ENCODE measurements at places on chromosomes 11 and 22.
A peak's percentile ranks its signal among the peaks of the same experiment; 100 is the strongest.

DNA sequence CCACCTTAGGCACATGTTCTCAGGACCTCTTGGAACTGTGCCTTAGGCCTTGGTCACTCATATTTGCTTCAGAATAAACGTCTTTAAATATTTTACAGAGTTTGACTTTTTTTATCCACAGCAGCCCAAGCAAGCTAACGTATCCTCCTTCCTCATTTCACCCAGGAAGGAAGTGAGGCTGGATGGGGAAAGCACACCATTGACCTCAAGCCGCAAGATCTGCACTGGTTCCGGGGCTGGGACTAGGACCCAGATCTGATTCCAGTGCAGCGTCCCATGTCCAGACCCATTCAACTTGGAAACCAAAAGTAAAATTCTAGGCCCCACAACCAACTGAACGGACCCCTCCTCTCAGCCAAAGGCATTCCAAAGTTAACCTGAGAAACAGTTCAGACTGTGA lies 2.4 kb upstream of the LGALS12 start:
- no peak for DNase-seq

- peak; percentile 86 for DNase-seq
Measured at GRCh38 chr22:38755155-38755910, 465 bp downstream of the SUN2 start.

GRCh38 chr11:48167380-48167779 lies 49.2 kb upstream of the OR4B1 start:
- no peak for DNase-seq

DNA sequence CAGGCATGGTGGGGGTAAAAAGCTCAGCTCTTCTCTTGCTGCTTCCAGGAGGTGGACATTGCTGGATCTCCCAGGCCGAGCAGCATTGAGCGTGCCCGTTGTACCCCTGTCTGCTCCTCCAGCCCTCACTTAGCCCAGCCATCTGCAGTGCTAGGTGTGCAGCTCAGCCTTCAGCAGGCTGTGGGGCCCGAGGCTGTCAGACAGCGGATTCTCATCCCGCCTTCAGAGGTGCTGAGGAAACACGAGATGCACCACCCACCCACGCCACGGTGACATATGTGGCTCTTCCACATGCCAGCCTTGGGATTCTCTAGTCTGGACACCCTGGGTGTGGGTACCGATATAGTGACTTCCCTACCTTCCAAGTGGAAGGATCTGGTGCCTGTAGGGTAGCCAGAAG lies 48.9 kb upstream of the NECTIN1 start:
- no peak for DNase-seq

- DNase-seq, result no peak
Measured at GRCh38 chr11:113363406-113363805, 24.2 kb upstream of the ANKK1 start.

DNA sequence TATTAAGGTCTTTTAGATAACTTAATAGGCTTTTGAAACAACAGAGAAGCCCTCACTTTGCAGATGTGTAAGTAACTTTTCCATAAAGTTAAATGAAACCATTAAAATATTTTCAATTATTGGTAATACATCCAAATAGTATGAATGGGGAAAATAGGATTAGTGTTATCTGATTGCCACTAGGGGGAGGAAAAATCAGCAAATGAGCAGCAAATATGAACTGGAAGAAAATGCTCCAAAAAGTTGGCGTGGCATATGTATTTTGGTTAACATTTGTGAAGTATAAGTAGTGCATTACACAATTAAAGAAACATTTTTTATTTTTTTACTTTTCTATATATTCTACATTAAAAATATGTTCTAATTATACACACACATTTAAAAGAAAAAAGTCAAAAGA lies 259.8 kb upstream of the ANO5 start:
- no peak for DNase-seq

DNA sequence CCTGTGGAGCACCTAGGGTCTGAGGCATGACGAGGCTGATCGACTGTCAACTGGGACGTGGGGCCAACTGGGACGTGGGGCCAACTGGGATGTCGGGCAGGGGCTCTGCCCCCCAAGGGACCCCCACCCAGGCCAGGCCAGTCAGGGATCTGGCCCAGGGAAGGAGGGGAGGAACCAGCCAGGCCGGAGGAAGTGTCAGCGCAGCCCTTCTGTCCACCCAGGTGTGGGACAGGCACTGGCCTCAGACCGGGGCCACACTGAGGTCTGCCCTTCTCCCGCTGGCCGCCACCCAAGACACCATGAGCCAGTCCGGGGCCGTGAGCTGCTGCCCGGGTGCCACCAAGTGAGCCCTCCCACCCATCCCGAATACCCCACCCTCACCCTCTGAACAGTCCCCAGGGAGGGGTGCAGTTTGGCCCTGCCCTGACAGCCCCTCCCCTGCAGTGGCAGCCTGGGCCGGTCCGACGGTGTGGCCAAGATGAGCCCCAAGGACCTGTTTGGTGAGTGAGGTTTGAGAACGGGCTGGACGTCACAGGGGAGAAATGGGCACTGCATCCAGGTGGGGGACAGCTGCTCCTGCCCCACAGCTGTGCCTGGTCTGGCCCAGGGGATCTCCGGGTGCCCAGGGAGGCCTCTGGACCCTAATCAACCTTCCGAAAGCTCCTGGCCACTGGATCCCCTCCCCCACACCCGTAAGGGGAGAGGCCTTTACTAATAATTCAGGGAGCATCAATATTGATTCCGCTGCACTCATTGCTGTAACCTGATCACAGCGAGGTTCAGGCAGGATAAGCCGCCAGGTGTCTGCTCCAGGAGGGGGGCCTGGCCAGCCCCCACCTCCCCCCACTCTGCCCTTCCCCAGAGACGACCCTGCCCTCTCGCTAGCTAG lies 3.3 kb downstream of the EPS8L2 start:
- DNase-seq, result peak; percentile 14

DNA sequence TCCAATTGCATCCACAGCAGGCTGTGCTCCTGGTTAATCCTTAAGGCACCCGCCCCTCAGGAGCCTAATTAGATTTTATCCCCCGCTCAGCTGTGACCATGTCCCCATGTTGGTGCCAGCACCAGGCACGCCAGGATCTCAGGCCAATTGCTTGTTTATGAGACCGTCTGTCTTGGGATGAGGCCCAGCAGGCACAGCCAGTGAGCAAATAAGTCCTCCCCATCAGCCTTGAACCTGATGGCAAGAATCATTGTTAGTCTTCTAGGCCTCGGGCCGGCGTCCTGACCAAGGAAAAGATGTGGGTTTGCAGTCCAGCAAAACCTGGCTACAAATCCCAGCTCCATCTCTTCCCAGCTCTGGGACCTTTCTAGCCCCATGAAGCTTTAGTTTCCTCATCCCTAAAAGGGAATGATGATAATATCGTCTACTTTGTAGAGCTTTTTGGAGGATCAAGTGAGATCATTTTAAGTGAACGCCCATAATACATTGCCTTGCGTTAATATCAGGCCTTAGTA lies 57.3 kb downstream of the TP53I11 start:
- no peak for DNase-seq

DNA sequence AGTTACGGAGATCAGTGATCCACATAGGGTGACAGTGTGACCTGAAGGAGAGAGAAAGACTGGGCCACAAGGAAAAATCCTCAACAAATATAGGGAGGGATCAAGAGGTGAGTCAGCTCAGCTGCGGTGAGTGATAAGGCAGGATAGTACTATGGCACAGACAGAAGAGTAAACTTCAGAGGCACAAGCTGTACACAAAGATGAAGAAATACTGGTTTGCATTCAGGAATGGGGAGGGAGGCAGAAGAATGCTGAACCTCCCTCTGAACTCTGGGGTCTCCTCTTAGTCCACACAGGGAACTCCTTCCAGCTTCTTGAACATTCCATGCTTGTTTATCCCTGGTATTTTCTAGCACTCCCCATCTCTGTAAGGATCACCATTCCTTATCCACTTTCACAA lies 162.7 kb downstream of the BARX2 start:
- no peak for DNase-seq

DNA sequence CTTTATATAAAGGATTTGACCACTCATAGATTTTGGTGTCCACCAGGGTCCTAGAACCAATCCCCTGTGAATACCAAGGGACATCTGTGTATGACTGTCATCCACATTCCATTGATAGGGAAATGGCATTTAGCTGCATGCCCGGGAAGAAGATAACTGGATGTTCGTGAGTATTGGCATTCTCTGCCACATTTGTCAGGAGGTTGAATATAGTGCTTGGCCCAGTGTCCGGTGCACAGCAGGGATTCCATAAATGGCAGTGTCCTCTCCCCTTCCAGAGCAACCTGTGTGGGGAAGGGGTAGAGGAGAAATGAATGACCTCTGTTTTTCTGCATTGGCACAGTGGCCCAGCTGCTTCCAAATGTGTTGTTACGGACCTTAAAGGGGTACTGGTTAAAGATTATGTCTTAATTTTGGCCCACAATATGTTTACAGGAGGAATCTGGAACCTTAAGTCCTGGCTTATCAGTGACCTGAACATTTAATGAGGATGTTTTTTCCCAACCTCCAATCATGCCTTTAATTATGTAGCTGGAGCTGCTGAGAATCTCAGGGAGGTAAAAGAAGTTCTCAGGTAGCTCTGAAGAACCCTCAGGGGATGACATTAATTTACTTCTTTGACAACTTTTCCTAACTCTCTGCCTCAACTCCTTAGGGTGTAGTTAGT lies 33.6 kb upstream of the OR4B1 start:
- no peak for DNase-seq

DNA sequence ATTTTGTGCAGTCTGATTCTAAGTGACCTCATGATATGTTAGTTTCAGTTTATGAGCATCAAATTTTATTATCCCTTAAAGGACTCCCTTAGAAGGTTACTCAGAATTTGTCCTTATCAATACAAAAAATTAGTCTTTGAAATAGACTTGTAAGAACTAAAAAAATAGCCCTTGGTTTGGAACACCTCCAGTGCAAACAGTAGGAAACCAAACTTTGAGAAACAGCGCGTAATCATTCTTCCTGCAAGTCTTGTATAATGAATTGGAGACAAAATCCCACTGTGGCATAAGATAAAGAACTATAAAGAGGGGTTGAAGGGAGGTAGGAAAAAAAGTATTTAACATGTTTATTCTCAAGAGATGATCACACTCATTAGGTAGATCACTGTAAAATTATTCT lies 10.8 kb upstream of the MSANTD4 start:
- no peak for DNase-seq

- no peak for DNase-seq
Measured at GRCh38 chr11:39011797-39012196, 2413.8 kb upstream of the RAG2 start.

DNA sequence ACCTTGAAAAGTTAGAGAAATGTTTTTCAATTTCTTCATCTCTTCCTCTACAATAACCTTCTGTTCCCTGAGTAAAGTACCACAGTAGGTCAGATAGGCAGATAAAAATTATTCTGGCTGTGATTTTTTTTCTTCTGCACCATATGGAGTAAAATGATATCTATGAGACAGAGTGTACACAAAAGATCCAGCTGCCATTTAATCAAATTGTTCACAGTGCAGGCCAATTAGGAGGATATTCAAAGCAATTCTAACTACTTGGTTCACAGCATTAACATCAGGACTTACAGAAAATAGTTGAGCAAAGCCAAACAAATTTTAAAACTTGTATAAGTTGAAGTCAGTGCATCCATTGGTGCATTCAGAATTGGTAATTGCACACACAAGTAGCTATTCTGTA lies 147.9 kb upstream of the LUZP2 start:
- no peak for DNase-seq

DNA sequence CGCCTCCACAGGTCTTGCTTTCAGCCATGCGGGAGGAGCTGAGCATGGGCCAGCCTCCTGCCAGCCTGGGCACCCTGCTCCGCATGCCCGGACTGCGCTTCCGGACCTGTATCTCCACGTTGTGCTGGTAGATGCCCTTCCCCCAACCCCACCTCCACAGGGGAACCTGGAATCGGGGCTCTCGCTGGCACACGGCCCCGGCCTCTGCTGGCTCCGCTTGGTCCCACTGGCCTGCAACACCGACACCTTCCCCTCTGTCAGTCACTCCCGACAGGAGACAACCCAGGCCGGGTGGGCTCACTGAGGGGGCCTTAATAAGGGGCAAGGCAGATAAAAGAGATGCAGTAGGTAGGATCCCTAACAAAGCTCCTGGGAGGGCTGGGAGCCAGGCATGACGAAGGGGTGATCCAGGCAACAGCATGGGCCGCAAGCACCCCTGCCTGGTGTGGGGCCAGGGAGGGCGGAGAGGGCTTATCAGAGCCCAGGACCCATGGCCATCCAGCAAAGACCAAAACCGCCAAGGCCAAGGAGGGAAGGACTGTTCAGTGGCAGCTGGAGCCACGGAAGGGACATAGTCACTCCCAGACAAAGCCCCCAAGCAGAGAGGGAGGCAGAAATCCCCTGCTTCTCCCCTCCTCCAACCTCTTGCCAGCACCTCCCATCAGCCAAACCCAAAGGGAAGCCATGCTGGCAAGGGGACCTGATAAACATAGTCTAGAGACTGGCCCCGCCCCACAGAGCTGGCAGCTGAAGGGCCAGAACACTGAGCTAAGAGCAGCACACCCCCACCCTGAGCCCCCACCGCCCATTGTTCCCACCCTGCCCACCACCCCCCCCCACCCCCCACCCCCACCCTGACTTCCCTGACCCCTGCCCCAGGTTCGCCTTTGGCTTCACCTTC lies 8.0 kb downstream of the SLC22A12 start:
- no peak for DNase-seq

- DNase-seq, result no peak
Measured at GRCh38 chr11:110525883-110526282, 96.1 kb downstream of the FDX1 start.

GRCh38 chr11:101717619-101718018 lies 133.8 kb upstream of the TRPC6 start:
- no peak for DNase-seq

DNA sequence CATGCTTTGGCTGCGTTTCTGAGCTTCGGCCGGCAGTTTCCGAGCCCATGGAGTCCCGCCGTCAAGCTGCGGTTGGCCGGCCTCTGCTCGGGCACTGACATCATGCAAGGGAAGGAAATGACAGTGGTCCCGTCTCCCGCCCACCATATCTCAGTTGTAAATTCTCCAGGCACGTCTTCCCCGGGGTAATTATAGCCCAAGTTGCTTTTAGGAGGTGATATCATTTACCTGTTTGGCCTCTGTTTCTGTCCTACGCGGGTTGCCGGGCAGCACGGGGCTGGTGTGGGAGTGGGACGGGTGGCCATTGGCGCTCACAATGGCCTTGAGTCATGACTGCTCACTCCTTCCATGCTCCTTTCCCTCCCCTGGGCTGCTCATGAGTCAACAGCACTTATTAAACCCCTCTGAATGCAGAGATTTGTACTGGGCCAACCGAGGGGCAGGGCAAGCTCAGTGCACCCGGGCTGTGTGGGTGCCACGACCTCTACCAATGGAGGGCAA lies 4.2 kb upstream of the ANO1 start:
- DNase-seq, result peak; percentile 39

GRCh38 chr11:126115816-126116331 lies 53.2 kb upstream of the CDON start:
- DNase-seq, result peak; percentile 66

DNA sequence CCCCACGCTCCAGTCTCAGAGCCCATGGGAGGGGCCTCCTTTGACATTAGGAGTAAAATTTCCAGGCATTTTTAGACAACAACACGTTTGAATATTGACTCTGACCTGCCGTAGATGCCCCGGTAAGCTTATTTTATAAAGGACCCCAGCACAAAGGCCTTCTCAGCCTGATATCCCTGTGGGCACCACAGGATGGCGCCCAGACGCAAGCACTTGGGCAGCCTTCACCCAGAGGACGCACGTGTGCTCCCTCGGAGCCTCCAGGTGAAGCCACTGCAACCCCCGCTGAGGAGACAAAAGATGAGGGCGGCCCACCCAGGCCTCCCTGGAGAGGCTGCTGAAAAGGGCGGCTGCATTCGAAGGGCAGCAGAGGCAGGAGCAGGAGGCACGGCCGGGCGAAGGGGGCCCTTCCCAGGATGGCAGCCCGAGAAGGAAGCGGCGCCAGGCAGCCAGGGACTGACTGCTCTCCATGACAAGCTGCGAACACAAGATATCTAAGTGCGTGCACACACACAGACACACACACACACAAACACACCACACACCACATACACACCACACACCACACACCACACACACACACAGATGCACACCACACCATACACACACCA lies 15.2 kb upstream of the TH start:
- peak; percentile 66 for DNase-seq
